Stimulated activated CD4-positive, alpha-beta T cell treated with anti-CD3 and anti-CD28 coated beads, Interleukin-4, amount 100 ng/mL, for 48 hours (primary cell): ENCODE measurements at places on chromosomes 16 and 17.

DNA sequence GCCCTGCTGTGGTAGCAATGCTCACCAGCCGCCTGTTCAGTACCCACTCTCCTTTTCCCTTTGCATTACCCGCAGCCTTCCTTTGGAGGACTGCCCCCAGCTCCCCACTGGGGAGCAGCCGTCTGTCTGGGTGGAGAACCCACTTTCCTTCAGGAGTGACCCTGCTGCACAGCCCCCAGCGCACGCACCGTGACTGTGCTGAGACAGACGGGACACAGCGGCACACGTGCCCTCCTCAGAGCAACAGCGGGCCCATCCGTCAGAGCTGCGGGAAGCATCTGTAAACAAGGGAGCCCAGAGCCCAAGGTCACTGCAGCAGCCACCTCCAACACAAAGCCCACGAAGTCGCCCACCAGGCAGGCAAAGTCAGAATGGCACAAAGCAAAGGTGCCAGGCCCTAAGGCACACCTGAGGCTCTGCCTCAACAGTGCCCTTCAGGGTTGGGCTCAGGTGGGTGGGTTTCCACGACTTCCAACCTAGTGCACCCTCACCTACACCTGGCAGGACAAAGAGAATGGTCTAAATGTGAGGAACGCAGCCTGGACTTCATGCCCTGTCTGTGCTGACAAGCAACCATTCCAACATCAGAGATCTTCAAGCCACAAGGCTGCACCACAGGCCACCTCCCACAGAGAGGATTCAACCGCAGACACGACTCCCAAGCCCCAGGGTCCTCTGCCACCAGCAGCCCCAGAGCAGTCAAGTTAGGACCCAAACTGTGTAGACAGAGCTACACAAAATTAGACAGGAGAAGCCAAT, 9.9 kb downstream of the AXIN1 start:
- DNase-seq: no peak

- DNase-seq: no peak
Observed at GRCh38 chr16:8374586-8375231, 215.6 kb downstream of the TMEM114 start.

DNA sequence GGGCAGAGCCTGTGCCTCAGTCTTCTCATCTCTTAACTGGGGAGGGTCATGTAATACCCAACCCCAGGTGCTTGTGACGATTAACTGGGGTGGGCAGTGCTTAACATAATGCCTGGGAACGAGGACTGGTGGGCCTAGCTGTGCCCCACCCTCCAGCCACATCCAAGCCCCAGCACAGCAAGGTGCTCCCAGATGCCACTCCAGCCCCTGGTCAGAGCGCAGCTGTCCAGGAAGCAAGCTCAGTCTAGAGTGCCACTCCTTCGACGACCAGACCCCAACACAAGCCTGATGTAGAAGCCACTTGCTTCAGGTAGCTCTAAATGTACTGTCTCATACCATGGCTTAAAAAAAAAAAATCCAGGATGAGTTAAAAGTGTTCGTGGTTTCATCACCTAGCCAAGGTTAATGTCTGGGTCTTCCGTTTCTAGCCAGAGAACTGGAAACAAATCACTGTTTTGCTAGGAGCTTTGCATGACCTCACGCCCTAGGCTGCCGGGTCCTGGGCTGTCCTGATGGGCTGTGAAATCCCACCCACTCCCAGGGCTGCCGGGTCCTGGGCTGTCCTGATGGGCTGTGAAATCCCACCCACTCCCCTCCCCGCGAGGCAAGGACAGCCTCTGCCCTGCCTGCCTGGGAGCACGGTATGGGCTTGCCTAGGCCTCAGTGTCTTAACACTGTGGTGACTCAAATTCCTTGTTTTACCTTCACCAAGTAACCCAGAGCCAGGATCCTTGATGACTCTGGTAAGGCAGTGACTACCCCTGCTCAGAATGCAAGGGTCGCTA, 7.7 kb downstream of the MIEF2 start:
- DNase-seq: no peak

- DNase-seq: no peak
Observed at GRCh38 chr17:3038941-3039340, 24.5 kb downstream of the OR1D5 start.

DNA sequence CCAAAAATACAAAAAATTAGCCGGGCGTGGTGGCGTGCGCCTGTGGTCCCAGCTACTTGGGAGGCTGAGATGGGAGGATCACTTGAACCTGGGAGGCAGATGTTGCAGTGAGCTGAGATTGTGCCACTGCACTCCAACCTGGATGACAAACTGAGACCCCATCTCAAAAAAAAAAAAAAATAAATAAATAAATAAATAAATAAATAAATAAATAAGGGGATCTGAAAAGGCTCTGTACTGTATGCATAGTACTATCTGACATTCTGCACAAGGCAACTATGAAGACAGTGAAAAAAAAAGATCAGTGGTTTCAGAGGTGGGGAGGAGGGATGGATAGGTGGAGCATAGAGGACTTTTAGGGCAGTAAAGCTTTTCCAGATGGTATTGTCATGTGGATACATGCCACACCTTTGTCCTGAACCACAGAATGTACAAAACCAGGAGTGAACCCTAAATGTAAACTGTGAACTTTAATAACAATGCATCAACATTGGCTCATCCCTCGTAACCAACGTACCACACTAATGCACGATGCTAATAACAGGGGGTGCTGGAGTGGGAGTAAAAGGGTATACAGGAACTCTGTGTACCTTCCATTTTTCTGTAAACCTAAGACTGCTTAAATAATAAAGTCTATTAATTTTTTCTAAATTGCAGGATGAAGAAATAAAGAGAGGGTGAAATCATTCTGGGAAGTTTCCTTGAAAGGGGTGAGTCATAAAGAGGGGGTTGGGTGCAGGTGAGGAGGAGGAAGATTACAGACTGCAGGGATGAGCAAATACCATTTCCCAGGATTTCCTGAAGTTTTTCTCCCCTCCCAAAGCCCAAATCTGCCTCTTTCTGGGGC, 155.8 kb upstream of the SDK2 start:
- no peak for DNase-seq

GRCh38 chr17:81608605-81609004, 28.3 kb downstream of the NPLOC4 start:
- DNase-seq: no peak

DNA sequence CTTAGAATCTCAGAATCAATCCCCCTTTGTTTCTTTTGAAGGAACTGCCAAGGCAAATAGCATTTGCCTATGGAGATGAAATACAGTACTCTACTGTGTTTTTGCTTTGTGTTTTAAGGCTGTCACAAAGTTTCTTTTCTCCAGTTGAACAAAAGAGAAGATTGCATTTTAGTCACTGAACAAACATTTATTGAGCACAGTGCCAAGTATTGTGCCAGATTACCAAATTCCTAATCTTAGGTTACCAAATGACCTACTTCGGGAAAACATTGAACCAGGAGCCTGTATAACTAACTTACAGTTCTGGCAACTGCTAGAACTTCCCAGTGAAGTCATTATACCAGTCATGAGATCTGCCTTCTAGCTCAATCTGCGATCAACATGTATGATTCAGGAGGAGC, 3.0 kb upstream of the UBB start:
- DNase-seq: no peak

- no peak for DNase-seq
Observed at GRCh38 chr16:70756071-70756470, 44.9 kb downstream of the VAC14 start.

GRCh38 chr17:7777017-7777416, 57.0 kb upstream of the KDM6B start:
- DNase-seq: no peak

DNA sequence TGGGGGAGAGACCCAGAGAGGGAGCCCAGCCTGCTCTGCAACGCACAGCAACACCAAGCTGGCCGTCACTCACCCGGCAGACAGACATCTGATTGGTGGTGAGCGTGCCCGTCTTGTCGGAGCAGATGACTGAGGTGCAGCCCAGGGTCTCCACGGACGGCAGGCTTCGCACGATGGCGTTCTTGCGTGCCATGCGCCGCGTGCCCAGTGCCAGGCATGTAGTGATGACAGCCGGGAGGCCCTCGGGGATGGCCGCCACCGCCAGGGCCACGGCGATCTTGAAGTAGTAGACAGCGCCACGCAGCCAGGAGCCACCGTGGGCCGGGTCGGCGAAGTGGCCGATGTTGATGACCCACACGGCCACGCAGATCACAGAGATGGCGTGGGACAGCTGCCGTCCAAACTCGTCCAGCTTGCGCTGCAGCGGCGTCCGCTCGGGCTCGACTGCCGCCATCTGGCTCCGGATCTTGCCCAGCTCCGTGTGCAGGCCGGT, 16.9 kb downstream of the ATP2A3 start:
- DNase-seq: no peak

- DNase-seq: no peak
Observed at GRCh38 chr16:49854796-49855203, 1.1 kb downstream of the ZNF423 start.

- no peak for DNase-seq
Observed at GRCh38 chr16:28532940-28533647, 5.7 kb downstream of the NUPR1 start.

DNA sequence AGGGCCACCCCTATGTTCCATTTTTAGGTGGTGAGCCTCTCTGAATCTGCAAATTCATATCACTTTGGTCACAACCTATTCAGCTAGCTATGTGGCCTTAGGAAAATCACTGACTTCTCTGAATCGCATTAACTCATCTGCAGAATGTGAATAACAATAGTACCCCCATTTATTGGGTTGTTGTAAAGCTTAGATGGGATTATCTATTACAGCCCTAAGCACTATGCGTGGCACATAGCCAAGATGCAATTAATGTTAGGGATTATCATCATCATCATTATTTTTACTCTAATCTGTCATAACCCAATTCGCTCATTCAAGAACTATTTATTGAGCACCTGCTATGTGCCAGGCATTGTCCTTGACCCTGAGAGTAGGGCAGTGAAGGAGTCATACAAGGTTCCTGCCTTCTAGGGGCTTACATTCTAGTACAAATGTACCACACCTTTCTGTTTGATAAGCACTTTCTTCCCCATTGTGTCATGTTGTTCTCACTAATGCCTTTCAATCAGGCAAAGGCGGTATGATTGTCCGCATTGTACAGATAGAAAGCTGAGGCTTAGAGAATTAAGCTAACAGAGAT, 38.5 kb downstream of the CHD9 start:
- no peak for DNase-seq

DNA sequence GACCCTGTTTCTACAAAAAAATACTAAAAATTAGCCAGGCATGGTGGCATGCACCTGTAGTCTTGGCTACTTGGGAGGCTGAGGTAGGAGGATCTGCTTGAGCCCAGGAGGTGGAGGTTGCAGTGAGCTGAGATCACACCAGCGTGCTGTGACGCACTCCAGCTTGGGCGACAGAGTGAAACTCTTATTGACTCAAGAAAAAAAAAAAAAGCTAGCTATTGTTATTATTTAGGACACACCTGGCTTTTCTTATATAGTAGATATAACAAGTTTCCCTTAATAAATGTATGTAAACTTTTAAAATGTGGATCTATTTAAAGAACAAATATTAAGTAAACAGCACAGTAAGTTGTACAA, 1.8 kb downstream of the RABEP2 start:
- no peak for DNase-seq

DNA sequence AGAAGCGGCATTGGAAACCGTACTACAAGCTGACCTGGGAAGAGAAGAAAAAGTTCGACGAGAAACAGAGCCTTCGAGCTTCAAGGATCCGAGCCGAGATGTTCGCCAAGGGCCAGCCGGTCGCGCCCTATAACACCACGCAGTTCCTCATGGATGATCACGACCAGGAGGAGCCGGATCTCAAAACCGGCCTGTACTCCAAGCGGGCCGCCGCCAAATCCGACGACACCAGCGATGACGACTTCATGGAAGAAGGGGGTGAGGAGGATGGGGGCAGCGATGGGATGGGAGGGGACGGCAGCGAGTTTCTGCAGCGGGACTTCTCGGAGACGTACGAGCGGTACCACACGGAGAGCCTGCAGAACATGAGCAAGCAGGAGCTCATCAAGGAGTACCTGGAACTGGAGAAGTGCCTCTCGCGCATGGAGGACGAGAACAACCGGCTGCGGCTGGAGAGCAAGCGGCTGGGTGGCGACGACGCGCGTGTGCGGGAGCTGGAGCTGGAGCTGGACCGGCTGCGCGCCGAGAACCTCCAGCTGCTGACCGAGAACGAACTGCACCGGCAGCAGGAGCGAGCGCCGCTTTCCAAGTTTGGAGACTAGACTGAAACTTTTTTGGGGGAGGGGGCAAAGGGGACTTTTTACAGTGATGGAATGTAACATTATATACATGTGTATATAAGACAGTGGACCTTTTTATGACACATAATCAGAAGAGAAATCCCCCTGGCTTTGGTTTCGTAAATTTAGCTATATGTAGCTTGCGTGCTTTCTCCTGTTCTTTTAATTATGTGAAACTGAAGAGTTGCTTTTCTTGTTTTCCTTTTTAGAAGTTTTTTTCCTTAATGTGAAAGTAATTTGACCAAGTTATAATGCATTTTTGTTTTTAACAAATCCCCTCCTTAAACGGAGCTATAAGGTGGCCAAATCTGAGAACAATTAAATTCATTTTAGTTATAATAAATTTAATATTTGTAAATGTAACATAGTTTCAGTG, 1.7 kb downstream of the HEXIM1 start:
- DNase-seq: no peak

GRCh38 chr16:72862090-72862489, 185.8 kb downstream of the ZFHX3 start:
- DNase-seq: no peak

DNA sequence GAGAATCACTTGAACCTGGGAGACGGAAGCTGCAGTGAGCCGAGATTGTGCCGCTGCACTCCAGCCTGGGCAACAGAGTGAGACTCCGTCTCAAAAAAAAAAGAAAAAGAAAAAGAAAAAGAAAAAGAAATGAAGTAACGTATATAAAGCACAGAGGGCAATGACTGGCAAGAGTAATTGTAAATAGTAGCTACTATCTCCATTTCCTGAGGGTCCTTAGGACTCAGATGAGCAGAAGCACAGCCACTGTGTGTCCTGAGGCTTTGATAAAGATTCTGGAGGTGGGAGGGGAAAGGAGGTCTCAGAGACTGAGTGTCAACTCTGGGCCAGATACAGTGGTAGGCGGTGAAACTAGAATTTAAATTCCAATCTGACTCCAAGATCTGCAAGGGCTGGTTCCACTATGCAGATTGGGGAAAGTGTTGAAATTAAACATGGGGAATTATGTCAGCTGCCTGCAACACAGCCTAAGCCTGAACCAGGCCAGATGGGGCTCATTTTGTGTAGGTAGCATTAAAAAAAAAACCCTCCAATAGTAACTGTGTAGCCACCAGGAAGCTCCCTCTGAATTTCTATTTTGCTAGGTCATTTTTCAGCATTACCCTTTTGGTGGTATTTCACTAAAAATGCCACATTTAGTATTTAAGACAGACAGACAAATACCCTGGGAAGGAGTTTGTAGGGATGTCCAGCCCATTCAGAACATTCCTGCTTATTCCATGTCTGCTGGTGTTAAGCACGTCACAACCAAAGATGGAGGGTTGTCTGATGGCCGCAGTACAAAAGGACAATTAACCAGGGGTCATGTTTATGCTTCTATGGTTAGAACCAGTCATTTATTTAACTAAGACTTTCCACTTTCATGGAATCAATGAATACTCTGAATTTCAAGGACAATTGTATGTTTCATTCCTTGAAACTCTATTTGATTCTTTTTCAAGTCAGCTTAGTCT, 46.1 kb downstream of the TBX4 start:
- no peak for DNase-seq
